Activated CD4-positive, CD25-positive, alpha-beta regulatory T cell treated with anti-CD3 and anti-CD28 coated beads, Interleukin-2, amount 50 U/mL, for 24 hours (primary cell): ENCODE measurements at places on chromosomes 11 and 22.

DNA sequence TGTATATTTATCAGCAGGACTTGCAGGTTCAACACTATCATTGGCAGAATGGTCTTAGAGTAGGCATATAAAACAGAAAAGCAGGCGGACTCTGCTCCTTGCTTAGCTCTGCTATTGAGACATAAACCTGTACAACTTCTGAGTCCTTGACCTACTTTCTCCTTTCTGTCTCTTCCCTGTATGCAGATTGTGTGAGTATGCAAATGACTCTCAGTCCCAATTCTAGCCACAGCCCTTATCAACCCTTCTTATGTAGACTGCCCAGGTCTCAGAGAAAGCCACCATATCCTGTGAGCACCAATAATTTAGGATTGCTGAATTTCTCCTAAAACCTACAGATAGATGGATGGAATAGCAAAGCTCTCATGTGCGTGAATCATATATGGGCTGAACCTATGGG is 367.6 kb upstream of the DDI1 start:
- ATAC-seq = no peak

DNA sequence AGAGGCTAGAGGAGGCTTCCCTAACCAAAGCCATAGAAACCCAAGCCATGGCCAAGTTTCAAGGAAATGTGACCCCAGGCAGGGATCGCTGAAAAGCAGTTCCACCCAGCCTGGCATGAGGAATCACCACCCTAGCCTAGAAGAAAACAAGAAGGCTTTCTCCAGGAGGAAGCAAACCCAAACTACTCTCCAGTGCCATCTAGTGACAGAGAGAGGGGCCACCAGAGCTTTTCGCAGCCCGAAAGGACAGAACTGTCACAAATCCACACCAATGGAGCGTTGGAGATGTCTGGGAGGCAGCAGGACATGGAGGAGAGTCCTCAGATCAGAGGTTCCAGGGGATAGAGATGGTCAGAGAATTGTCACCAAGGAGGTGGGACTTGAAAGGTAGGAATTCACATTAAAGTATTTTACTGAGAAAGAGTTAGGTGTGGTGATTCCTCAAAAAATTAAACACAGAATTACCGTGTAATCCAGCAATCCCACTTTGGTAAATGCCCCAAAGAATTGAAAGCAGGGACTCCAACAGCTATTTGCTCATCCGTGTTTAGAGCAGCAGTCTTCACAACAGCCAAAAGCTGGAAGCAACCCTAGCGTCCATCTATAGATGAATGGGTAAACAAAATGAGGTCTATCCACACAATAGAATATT is 67.3 kb upstream of the NUP50 start:
- no peak for ATAC-seq

GRCh38 chr11:67645521-67646461 is 4.7 kb downstream of the ACY3 start:
- no peak for ATAC-seq

DNA sequence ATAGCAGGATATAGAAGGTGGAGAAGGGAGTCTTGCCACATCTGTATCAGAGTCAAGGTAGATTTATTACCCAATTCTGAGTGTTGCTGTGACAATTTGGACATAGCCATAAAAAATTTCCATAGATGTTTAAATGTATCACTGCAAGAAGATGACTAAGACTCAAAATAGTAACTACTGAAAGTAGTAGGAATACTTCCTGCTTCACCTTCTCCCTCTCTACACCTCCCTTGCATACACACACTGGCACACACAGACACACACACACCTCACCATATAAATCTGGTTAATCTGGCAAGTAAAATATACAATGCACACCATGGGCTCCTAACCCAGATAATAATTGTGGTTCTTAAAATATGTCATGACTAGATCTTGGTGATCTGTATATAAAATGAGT is 5.2 kb upstream of the ZDHHC13 start:
- no peak for ATAC-seq

DNA sequence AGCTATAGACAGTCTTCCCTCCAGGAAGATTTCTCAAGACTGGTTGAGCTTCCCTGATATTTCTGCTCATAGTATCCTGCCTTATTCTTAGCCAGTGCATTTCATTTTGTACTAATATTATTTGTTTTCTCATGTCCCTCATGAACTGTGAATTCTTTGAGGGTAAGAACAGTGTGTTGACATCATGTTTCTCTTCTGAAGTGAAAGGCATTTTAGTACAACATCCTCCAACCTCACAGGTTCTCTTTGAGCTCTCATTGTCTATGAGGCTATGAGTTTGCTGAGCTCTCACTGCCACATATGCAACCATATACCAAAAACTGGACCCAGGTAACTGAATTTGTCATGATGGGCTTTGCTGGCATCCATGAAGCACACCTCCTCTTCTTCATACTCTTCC is at the start of gene OR6Q1:
Gene OR6Q1, plus strand, starts transcription at position 301 of the 400 bp plus-strand sequence. Its CDS starts 0 bp downstream, at position 301.
- ATAC-seq = no peak

- ATAC-seq = no peak
Observed at GRCh38 chr11:20672575-20672974, 3.2 kb downstream of the NELL1 start.

DNA sequence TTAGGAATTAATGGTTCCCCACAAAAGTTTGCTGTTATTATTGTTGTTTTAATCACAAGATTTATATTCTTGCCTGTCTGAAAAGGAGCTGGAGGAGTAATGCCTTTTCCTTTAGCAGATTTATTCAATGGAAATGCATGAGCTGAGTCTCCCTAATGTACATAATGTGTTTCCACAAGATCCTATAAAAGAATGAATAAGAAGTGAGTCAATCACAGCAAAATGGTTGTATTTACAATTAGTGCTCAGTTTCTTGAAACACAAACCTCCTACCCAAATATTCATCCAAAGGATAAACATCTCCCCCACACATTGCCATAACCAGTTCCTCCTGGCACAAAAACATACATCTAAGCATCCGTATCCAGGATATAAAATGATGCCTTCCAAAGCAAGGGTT is 33.3 kb downstream of the ME3 start:
- no peak for ATAC-seq

DNA sequence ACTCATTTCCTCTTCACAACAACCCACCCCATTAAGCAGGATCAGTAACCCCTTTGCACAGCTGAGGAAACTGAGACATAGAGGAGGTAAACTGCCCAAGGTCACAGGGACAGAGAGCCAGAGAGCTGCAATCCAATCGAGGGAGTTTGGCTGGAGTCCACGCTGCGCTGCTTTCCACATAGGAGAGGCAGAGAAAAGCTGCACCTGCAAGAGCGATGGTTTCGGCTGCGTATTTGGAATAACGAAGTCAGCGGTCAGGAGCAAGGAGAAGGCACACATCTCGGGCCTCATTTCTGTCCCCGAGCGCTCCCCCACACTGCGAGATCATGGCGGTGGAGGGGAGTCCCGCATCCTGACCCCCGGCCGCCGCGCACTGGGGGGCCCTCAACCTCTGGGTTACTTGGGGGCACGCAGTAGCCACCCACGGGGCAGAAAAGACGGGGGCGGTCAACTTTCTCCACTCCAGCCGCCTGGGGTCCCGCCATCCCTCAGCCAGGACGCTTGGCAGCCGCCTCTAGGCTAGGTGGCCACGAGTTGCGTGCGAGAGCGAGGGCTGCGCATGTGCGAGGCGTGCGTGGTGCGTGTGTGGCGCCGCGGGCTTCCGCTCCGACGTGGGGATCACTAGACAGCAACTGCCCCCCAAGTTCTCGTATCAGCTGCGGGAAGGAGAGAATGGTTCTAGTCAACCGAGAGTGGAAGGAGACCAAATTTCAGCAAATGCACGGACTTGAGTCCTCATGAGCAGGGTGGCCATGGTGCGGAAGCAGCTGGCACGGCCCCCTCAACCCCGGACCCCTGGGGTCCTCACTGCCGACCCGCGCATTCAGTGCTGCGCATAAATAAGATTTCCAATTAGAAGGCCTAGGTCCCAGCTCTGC is 42.3 kb upstream of the CLDN5 start:
- ATAC-seq = no peak

DNA sequence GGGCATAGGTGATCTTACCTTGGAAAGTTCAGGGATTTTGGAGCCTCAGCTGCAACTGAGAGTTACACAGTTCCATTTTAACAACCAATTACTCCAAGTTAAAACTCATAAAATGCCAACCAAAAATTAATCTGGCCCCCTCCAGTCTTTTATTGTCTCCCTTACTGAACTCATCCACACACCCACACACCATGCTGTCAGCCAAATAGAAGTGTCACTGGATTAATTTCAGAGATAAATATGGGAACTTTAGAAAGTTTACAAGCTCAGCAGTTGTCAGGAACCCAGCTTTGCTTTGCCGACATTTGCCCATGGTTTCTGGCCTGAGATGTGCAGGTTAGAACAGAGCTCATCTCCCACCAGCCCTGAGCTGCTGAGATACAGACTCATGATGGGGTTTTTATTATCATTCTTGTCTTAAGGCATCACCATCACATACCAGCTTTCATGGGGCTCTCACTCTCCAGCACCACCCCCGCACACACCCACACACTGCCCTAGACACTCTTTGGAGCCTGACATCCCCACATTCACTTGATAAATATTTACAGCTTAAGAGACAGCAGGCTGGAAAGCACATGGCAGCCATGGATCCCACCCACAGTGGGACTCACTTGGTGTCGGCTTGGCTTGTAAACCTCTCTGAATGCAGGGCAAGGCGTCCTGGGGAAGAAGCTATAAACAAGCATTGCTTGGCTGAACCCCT is 23.7 kb upstream of the CTR9 start:
- ATAC-seq = no peak

DNA sequence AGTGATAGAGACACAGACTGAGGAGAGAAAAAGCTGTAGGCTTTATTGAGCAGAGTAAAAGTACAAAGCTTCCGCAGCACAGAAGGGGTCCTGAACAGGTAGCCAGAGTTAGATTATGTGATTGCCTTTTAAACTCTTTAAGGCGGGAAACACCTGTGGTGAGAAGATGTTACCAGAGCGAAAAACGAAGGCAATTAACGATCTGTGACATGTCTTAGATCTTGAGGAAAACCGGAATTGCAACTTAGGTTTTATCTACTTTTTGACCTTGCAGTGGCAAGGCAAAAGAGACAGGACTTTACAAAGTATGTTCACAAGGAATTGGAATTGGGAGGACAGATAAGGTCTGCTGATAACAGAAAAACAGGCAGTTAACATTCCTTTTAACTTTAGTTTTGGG is 493.6 kb upstream of the FAT3 start:
- no peak for ATAC-seq

DNA sequence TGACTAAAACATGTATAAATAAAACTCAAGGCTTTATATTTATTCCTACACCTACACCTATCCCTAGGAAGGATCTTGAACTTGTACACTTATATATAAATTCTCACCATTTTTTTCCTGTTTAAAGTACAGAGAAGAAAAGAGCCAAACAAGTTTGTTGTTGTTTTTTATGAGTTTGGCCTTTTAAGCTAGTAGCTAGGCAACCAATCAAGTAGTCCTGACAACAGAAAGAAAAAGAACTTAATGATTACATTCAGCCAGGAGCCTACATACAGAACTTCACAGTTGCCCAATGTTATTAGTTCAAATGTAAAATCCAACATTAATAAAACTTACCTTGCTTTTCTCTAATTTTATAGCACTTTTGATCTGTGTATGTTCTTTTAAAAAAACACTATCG is 316.2 kb downstream of the SOX6 start:
- no peak for ATAC-seq

- ATAC-seq = no peak
Observed at GRCh38 chr11:67705264-67705663, 30.8 kb upstream of the ALDH3B2 start.

GRCh38 chr11:132490978-132491377 is 1041.3 kb downstream of the OPCML start:
- no peak for ATAC-seq

GRCh38 chr11:26227301-26227746 is 104.6 kb upstream of the ANO3 start:
- no peak for ATAC-seq

DNA sequence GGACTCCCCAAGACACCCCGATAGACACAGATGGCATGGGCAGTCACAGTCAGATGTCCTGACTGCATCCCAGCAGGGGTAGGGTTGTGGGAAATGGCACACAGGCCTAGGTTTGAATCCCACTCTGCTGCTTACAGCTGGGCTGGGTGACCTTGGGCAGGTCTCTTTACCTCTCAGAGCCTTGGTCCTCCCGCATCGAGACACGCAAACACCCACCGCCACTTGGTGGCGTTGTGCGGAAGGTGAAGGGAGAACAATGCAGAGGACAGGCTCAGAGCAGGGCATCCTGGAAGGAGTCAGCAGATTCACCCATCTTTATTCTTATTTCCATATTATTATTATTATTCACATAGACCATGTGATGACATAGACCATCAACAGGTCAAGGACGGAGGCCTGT is 140.5 kb downstream of the MIAT start:
- no peak for ATAC-seq

DNA sequence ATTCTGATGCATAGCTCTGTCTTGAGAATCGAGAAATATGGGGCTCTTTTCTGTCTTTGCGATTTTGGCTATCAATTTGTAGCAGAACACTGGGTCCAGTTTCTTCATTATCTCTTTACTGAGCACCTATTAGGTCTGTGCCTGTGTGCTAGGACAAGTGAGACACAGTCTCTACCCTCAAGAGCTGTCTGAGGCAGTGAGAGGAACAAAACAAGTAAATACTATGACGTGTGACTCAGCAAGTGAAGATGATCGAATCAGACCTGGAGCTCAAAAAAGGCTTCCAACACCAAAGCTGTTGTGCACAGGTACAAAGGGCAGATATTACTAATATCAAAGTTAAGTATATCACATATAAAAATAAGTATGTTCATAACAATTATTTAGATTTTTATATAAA is 52.4 kb downstream of the LGR4 start:
- ATAC-seq = no peak

GRCh38 chr11:76609736-76610370 is 60.7 kb downstream of the LRRC32 start:
- ATAC-seq = no peak

DNA sequence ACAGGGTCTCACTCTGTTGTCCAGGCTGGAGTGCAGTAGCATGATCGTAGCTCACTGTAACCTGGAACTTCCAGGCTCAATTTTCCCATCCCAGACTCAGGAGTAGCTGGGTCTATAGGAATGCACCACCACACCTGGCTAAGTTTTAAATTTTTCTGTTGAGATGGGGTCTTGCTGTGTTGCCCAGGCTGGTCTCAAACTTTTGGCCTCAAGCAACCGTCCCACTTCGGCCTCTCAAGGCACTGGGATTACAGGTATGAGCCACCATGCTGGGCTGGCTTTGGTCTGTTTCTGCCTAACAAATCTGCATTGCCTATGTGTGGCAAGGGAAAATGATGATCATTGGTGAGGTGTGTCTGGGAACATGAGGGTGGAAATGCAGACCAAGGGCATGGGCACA is 59.3 kb upstream of the CLMP start:
- ATAC-seq = no peak

DNA sequence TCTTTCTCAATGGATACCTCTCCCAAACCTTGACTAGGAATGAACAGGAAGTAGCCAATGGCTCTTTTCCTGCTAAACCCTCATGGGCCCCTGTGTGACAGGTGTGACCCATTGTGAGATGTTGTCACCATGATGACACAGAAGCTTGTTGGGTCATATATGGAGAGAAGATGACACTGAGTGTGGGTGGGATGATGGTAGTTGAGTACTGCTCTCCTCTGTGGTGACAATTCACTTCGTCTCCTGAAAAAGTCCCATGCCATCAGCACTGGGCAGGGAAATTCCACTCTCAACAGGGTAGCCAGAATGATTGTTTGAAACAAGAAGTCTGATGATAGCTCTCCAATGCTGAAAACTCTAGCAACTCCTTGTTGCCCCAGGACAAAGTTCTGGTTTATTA is 94.0 kb upstream of the SEZ6L start:
- ATAC-seq = no peak

- ATAC-seq = no peak
Observed at GRCh38 chr22:24319451-24319850, 48.8 kb downstream of the SPECC1L start.
